Activated CD8-positive, alpha-beta memory T cell treated with anti-CD3 and anti-CD28 coated beads, Interleukin-2, amount 50 U/mL, for 48 hours (primary cell): ENCODE measurements at places on chromosomes 12 and 14.

- DNase-seq, result no peak
Measured at GRCh38 chr14:105425823-105426247, 6.2 kb downstream of the MTA1 start.

DNA sequence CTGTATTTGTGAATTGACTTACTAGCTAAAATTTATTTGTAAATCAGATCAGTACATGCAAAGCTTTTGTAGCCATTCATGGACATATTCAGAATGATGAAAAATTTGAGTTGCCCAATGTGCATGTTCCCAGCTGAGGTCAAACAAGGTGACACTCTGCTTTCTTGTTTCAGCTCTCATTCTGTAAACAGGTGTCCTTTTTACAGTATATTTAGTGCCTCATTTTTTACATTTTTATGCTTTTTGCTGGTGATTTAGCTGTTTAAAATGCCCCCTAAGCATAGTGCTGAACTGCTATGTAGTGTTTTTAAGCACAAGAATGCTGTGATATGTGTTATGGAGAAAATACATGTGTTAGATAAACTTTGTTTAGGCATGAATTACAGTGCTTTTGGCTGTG is 76.3 kb downstream of the MIA2 start:
- no peak for DNase-seq

GRCh38 chr14:85454226-85454813 is 75.6 kb upstream of the FLRT2 start:
- DNase-seq, result no peak

DNA sequence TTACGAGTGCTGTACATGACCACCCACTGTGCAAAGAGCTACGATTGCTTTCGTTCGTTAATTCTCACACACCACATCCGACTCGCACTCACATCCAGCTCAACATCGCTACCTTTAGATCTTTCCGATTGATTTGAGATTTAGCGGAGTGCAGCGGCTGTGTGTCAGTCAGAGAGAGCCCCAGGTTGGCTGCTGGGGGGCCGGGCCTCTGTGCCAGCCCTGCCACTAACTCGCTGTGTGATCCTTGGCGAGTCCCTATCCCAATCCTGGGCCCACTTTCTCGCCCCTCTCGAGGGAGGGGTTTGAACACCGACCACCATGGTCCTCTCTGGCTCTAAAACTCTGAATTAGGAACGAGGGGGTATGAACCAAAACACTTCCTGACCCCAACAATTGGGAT is 8.6 kb downstream of the DLK1 start:
- no peak for DNase-seq

DNA sequence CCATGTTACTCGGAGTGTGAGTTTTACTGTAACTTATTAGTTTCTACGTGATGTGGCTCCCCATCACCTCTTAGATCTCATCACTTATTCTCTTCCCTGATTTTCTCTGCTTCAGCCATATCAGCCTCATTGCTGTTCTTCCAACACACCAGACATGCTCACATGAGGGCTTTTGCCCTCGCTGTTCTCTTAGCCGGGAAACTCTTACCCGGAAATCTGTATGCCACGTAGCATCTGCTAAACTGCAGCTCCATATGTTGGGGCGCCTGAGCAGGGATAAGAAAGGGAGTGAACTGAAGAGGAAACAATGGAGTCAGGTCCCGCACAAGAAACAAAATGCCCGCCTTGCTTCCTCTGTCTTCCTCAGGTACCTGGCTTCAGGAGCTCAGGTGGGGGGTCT is 16.6 kb downstream of the SMUG1 start:
- no peak for DNase-seq

GRCh38 chr12:106978035-106978800 is 8.7 kb downstream of the MTERF2 start:
- DNase-seq, result no peak

- no peak for DNase-seq
Measured at GRCh38 chr14:52992236-52992870, 41.5 kb upstream of the FERMT2 start.

DNA sequence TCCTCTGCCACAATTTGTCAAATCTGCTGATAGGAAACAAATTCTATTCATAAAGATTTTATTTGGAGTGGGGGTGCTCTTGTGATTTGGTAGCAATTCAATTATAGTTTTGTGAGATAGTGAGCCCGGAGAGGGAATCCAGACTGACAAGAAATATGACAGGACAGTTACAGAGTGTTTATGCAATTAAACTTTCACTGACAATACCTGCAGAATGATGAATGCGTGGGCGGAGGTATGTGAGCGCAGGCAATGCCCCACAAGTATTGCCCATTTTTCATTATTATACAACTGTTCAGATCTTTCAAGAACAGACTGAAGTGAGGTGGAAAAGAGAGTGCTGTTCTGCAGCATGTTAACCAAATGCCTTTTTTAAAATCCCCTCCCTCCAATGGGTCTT is 259.0 kb downstream of the EGLN3 start:
- no peak for DNase-seq

GRCh38 chr12:131735476-131736445 is 24.9 kb downstream of the SFSWAP start:
- DNase-seq, result no peak

- peak; percentile 22 for DNase-seq
Measured at GRCh38 chr14:101193845-101194372, 290.4 kb upstream of the RTL1 start.

DNA sequence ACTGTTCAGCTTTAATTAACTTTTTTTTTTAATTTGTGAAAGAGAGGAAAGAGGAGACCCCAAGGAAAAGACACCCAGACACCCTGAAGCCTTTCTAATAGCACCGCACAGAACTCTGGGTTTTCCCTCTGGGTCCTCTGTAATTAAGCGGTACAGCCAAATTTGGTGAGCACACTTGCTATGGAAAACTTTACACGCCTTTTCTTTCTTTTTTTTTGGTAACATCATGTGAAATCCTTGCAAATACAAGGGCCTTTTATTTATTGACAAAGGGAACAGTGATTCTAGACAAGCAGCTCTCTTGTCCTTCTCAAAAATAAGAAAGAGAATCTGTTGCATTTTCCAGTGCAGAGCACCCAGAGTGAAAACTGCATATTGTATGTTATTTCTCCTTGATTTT is 44.4 kb upstream of the CPM start:
- DNase-seq, result no peak

- no peak for DNase-seq
Measured at GRCh38 chr14:100652744-100653143, 65.5 kb upstream of the BEGAIN start.

DNA sequence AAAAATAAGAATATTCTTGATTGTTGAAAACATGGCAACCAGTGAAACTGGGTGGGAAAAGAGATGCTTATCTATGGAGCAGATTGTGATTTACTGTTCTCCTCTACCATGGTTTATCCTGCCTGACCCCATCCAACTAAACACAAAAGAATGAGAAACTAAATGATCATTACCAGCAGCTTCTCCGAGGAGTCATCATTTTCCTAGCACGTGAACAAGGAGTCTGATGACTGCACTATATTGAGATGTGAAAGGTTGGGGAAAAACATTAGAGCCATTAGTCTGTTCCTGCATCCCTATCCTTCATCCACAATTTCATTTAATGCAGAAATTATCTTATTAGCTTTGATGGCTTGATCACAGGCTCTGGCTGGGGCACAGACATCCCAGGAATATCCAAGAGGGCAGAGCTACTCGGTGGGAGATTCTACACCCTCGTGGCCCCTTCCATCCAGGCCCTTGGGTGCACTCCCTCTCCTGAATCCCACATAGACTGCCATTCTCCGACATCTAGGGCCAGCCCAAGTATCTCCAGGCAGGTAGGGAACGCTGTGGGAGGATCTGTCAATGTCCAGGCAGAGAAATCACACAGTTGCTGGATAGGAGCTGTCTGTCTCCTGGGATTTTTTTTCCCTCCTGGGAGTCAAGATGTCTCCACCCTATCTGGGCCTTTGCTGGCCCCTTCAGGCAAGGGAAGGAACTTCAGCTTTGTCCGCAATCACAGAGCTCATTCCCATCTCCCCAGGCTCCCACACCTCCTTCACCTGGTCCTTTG is 43.3 kb upstream of the DHRS4 start:
- no peak for DNase-seq

GRCh38 chr14:95545515-95546168 is 10.8 kb downstream of the GLRX5 start:
- no peak for DNase-seq

DNA sequence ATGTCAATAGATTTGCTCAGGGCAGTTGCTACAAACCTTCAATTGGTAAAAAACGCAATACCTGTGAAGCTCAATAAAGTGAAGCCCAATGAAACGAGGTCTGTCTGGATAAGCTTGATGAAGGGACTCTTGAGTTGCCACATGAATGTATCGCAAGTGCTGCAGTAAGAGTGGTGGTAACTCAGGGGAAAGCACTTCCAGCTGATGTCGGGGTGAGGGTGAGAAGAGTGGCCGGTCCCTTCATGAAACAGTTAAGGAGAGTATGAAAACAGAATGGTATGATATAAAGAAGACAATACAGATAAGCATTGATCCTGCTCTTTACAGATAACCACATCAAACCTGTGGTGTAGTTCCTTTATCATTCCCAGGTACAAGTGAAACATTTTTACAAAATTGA is 83.4 kb upstream of the EVL start:
- no peak for DNase-seq

DNA sequence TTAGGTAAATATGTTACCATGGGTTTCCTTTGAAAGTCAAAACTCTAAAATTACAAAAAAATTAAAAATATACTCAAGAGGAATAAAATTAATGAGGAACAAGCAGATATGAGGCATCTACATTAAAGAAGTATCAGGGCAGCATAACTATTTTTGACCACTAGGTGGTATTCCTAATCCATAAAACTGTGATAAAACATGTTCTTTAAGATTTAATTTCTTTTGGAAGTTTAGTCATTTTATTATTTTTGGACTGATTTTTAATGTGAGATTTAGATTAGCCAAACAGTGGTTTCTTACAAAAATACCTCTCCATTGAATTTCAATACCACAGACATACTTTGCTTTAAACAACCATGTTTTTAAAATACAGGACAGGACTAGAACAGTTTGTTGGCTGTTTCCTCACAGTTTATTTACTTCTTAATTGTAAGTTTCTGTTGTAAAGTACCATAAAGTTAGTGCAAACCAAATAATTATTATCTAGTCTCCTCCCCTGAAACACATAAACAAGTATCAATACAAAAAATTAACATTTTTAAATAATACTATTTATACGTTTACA is 49.8 kb downstream of the NTS start:
- no peak for DNase-seq
